Thyroid gland (tissue), 4 donors: ENCODE measurements at places on chromosomes 13 and 19. TPM values are rescaled to one million over a fixed set of nuclear protein-coding genes. Genes with fewer than 3 reads are reported as not detected.

DNA sequence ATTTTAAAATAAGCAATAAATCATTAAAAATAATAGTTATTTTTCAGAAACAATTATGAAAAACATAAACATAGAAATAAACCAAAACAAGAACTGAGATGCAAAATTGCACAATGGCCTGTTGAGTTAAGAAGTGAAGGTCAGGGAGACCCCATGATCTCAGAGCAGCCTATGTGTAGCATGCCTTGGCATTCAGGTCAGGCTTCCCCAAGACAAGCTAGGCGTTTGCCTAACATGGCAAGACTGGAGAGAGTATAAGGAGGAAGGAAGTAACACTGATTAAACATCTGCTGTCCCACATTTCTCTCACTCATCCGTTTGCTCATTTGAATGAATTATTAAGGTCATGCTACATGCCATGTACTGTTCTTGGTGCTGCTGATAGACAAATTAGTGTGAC lies 291.8 kb downstream of the TSHZ3 start:
- H3K36me3 ChIP-seq, result no peaks in the 10 kb centered on the region
- no peak for DNase-seq
- H3K4me1 ChIP-seq, result no peaks in the 10 kb centered on the region
- no peaks in the 10 kb centered on the region for H3K27me3 ChIP-seq

GRCh38 chr13:45120967-45121831 lies 889 bp downstream of the GTF2F2 start:
- peak overlapping the region; percentile 75 for H3K4me3 ChIP-seq
- no peak for DNase-seq
- no peaks in the 10 kb centered on the region for H3K36me3 ChIP-seq
- peaks cover 9% of the 10 kb centered on the region for H3K4me1 ChIP-seq

GRCh38 chr13:75963302-75963701 lies 327.2 kb downstream of the LMO7 start:
- no peaks in the 10 kb centered on the region for H3K4me1 ChIP-seq
- no peaks in the 10 kb centered on the region for H3K36me3 ChIP-seq
- no peaks in the 10 kb centered on the region for H3K27me3 ChIP-seq
- no peak overlapping the region for H3K27ac ChIP-seq
- H3K4me3 ChIP-seq, result no peak overlapping the region

DNA sequence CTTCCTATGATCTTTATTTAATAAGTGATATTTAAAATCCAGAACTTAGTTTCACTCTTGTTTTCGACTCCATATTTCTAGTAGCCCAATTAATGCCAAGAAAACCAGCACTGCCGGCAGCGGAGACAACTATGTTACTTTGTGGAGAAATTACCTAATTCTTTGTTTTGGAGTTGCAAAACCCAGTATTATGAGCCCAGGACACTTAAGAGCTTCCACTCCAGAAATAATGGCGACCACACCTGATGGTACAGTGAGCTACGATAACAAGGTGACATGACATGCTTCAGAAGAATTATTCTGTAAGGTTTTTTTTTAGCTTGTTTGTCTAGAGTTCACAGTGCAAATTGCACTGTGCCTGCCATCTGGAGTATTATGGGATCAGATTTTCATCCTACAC lies 136.4 kb downstream of the ZAR1L start:
- H3K27me3 ChIP-seq, result no peaks in the 10 kb centered on the region
- DNase-seq, result no peak
- H3K27ac ChIP-seq, result no peak overlapping the region
- H3K4me3 ChIP-seq, result no peak overlapping the region

- no peak overlapping the region for H3K4me3 ChIP-seq
- DNase-seq, result no peak
- no peaks in the 10 kb centered on the region for H3K4me1 ChIP-seq
- no peaks in the 10 kb centered on the region for H3K36me3 ChIP-seq
- no peaks in the 10 kb centered on the region for H3K27me3 ChIP-seq
Observed at GRCh38 chr19:29273000-29273640, 60.2 kb upstream of the UQCRFS1 start.

DNA sequence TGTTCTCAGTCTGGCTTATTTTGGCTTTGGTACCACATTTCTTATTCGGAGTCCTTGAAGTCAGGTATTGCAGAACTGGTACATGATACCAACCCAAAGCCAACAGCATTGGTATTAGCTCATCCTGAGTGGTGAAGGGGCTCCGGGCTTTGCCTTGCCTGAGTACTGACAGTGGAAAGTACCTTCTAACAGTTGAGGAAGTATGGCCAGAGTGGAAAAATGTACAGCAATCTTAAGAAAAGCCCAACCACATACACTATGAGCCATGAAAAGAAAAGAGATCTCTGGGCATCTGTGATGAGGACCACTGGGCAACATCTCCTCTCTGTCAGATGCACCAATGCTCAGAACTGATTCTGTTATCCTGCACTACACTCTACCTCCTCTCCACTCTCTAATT lies 8.3 kb downstream of the LCP1 start:
- no peak overlapping the region for H3K27ac ChIP-seq
- H3K4me1 ChIP-seq, result no peaks in the 10 kb centered on the region
- H3K27me3 ChIP-seq, result no peaks in the 10 kb centered on the region
- H3K4me3 ChIP-seq, result no peak overlapping the region

DNA sequence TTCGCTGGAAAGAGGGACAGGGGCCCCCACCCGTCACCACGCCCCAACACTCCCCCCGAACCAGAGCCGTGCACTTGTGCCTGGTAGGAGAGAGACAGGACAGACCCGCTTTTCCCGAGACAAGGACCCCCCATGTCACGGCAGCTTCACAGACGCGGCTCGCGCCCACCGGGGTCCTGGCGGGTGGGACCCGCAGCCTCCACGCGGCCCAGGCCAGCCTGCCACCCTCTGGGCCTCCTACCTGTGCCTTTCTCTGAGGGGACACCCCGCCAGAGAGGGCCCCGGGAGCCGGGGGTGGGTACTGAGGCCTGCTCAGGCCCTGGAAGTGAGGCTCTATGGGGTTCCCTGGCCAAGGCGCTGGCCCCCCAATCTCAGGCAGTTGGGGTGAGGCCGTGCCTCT lies 4.0 kb upstream of the MISP start:
- no peak overlapping the region for H3K27ac ChIP-seq
- no peak for DNase-seq
- no peak overlapping the region for H3K4me3 ChIP-seq
- no peaks in the 10 kb centered on the region for H3K36me3 ChIP-seq

- no peaks in the 10 kb centered on the region for H3K4me1 ChIP-seq
- no peaks in the 10 kb centered on the region for H3K27me3 ChIP-seq
- DNase-seq, result no peak
- H3K4me3 ChIP-seq, result no peak overlapping the region
- H3K27ac ChIP-seq, result no peak overlapping the region
Observed at GRCh38 chr13:22073718-22074117, 402.8 kb downstream of the FGF9 start.

DNA sequence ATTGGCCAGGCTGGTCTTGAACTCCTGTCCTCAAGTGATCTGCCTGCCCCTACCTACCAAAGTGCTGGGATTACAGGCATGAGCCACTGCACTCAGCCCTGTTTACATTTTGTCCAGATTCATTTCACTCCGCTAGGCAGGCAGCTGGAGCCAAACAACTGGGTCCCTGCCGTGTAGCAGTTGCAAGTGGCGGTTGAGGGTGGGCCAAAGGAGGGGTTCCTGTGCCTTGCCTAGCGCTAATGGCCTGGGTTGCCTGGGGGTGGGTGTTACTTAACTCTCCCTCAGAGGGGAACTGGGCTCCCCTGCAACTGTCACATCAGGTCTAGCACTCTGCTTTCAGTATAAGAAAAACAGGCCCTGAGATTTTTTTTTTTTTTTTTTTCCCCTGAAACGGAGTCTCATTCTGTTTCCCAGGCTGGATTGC lies 7.4 kb downstream of the ACP5 start:
- no peaks in the 10 kb centered on the region for H3K27me3 ChIP-seq
- H3K36me3 ChIP-seq, result no peaks in the 10 kb centered on the region
- no peaks in the 10 kb centered on the region for H3K4me1 ChIP-seq
- H3K4me3 ChIP-seq, result no peak overlapping the region

DNA sequence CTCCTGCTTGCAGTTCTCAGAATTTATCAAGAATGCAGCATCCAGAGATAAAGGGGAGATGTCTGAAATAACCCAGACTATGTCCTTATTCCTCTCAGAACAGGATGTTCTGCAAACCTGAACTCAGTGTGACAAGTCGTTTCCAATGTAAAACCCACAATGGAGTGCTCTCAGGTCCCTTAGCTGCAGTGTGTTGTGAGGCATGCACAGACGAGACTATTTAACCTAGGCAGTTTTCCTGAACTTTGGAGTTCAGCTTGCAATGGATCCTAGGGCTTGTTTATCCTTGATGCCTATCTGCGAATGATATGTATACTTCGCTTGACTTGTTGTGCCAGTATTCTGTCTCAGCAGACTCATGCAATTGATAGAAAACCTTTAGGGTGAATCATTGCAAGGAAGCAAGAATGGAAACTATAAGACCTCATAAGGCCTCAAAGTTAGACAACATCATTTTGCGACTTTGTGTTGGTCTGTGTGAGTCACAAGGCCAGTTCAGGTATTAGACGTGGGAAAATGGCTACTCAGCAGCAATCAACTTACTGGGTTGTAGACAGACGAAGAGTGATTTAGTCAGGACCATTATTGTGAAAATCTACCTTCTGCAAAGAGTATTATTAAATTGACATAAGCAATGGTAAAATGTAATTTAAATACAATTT lies 2439.9 kb upstream of the PCDH20 start:
- no peak overlapping the region for H3K4me3 ChIP-seq
- no peaks in the 10 kb centered on the region for H3K27me3 ChIP-seq
- H3K27ac ChIP-seq, result no peak overlapping the region
- H3K36me3 ChIP-seq, result no peaks in the 10 kb centered on the region

GRCh38 chr13:113053801-113054604 lies 51.6 kb upstream of the F7 start:
- DNase-seq, result no peak
- H3K27me3 ChIP-seq, result no peaks in the 10 kb centered on the region
- H3K4me1 ChIP-seq, result no peaks in the 10 kb centered on the region

GRCh38 chr19:13212759-13213330 lies 62.6 kb downstream of the IER2 start:
- H3K4me1 ChIP-seq, result no peaks in the 10 kb centered on the region
- peak; percentile 43 for DNase-seq
- no peak overlapping the region for H3K27ac ChIP-seq
- H3K27me3 ChIP-seq, result no peaks in the 10 kb centered on the region
- no peak overlapping the region for H3K4me3 ChIP-seq
- no peaks in the 10 kb centered on the region for H3K36me3 ChIP-seq

DNA sequence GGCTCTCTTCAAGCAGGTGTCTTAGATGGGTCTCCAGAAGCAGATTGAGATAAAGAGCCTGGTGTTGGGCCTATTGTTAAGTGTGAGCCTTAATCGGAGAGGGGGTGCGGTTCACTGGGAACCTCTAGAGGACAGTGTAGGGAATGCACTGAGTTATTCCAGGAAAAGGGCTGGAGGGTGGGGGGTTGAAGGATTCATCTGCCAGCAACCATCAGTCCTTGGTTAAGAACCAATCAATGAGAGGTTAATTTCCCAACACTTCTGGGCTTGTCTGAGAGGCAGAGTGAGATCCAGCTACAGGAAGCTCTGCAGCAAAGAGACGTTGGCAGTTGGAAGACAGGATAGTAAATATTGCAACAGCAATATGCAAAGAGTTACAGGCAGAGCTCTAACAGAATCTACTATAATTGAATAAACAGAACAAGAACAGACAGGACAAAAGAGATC lies 28.7 kb downstream of the CYP4F2 start:
- H3K27me3 ChIP-seq, result no peaks in the 10 kb centered on the region
- H3K4me1 ChIP-seq, result no peaks in the 10 kb centered on the region
- no peaks in the 10 kb centered on the region for H3K36me3 ChIP-seq
- peak; percentile 2 for DNase-seq
- no peak overlapping the region for H3K27ac ChIP-seq
- no peak overlapping the region for H3K4me3 ChIP-seq

GRCh38 chr13:77423296-77423695 lies 96.4 kb upstream of the MYCBP2 start:
- no peaks in the 10 kb centered on the region for H3K4me1 ChIP-seq
- H3K4me3 ChIP-seq, result no peak overlapping the region
- no peak overlapping the region for H3K27ac ChIP-seq
- no peak for DNase-seq
- no peaks in the 10 kb centered on the region for H3K27me3 ChIP-seq
- no peaks in the 10 kb centered on the region for H3K36me3 ChIP-seq

GRCh38 chr13:111267784-111268183 lies 52.7 kb upstream of the TEX29 start:
- peaks cover 4% of the 10 kb centered on the region for H3K4me1 ChIP-seq
- no peak for DNase-seq
- no peaks in the 10 kb centered on the region for H3K27me3 ChIP-seq
- no peak overlapping the region for H3K4me3 ChIP-seq
- H3K27ac ChIP-seq, result no peak overlapping the region

DNA sequence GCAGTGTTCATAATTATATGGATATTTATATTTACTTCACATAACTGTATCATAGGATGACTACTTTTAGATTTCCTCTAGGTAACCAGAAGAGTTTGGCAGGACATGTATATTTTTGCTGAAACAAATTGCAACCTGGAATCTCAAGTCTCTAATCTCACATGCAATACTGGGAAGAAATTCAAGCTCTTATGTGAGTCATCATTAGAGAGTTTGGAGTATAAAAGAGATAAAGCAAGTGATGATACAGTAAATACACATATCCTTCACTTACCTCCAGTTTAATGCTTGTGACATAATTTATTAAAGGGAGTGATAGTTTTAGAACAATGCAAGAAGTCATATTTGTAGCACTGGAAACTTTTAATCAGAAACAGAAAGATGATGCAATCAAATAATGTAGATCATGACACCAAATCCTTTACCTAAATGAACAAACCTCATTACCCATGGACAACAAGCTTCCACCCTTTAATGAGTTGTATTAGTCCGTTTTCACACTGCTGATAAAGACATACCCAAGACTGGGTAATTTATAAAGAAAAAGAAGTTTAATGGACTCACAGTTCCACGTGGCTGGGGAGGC lies 15.8 kb upstream of the OR7A17 start:
- no peak overlapping the region for H3K4me3 ChIP-seq
- no peaks in the 10 kb centered on the region for H3K36me3 ChIP-seq

DNA sequence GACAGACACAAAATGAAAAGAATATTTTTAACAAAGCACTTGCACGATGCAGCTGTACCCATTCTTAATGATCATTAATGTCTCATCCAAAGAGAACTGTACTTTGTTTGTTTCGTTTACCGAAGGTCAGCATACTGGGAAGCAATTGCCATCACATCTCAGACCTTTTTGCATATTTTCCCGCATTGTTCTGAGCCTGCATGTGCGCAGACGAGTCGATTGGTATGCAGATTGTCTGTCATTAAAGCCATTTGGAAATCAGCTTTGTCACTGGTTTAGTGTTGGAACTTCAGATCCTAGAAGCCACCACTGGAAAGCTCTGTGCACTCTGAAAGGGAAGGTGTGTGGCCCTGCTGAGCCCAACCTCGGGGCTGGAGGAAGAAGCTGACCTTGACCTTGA lies 15.6 kb downstream of the SPACA7 start:
- DNase-seq, result no peak
- H3K4me1 ChIP-seq, result no peaks in the 10 kb centered on the region
- no peaks in the 10 kb centered on the region for H3K36me3 ChIP-seq
- H3K4me3 ChIP-seq, result no peak overlapping the region
- no peaks in the 10 kb centered on the region for H3K27me3 ChIP-seq
- H3K27ac ChIP-seq, result no peak overlapping the region

Gene DENND1C
- total RNA-seq, result 1.8 TPM

Gene OR7C1
- not detected for total RNA-seq

Gene B3GNT8
- total RNA-seq, result 1.4 TPM

Gene FGF22
- not detected for total RNA-seq

Gene MRPL4
- 69.8 TPM for total RNA-seq

Gene NAPSA
- 3.4 TPM for total RNA-seq

Gene CEACAM8
- not detected for total RNA-seq

Gene ZNF844
- 18.9 TPM for total RNA-seq
